ENCODE measurements at places on chromosomes 5 and 9.

- DNase-seq, result no peak
These were observed 37.8 kb upstream of the UNC5A start for GRCh38 chr5:176772271-176773210.

DNA sequence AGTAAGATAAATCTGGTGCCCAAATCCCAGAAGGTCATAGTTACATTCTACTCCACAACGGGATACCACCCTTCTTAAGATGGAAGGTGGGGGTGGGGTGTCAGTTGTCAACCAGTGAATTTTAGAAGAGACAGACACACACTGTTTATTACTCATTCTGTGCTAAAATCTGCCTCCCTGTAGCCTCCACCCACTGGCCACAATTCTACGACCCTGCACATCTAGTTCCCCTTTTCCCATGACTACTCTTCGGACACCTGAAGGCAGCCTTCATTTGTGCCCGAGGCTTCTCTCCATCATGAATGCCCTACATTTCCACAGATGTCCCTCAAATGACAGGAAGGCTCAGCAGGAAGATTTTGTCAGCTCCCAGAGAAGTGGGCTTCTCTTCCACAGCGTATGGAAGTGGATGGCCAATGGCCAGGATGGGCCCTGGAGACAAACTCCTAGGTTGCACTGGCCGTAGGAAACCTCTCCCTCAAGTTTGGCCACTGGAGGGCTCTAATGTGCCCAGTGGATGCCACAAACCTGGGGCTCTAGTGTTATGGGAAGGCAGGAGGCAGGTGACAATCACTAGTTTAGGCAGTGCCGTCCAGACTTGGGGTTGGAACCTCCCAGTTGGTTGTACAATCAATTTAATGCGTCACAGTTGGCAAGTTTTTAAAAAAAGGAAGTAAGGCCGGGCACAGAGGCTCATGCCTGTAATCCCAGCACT, 46.6 kb downstream of the PTPN3 start:
- DNase-seq, result no peak

DNA sequence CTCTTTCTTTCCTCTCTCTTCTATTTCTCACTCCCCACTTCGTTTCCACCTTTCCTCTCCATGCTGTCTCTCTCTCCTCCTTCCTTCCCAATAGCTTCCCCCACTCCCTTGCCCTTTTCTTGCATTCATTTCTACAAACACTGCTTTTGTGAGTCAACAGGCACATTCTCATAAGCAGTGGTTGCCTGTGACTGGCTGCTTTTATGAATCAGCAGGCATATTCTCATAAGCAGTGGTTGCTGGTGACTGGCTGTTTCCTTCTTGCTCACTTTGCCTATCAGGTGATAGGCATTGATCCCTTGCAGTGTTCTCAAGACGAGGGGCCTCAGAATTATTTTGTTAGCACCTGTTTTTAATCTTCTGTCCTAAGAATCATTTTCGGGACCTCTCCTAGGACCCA, 116.1 kb upstream of the ACTBL2 start:
- no peak for DNase-seq

DNA sequence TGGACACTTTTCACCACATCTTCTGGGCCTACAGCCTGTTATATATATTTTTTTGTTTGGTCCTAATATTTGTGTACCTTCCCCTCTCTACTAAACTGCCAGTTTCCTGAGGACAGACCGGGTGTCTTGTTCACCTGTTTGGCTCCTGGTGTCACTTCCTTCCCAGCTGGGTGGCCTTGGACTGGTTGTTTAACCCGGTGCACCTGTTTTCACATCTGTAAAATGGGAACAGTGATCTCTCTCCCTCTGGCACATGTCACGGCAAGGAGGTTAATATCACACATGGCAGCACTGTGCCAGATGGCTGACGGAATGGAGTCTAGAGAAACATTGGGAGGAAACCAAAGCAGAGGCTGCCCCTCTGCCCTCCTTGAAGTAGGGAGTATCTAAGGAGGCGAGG, 79.7 kb downstream of the DAB2IP start:
- no peak for DNase-seq

DNA sequence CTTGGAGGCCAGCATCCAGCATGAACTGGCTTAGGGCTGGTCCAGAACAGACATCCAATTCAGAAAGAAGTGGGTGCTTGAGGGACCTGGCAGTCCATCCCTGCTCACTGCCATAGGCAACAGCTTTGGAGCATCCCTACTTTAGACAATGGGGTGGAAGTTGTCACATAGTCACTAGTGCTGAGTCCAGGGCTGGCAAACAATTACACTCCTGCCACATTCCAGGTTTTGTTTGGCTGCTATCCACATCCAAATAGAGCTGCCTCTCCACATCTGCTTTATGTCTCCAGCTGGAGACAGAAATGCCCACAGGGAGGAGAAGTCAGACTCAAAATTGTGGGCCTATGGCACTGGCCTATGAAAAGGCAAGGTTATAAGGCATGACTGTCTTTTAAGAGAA, 7.0 kb downstream of the FSTL4 start:
- no peak for DNase-seq

GRCh38 chr5:61322738-61323725, 9.0 kb upstream of the ZSWIM6 start:
- DNase-seq, result no peak

- no peak for DNase-seq
These were observed 10.5 kb upstream of the LRRC70 start for GRCh38 chr5:62568143-62568542.

DNA sequence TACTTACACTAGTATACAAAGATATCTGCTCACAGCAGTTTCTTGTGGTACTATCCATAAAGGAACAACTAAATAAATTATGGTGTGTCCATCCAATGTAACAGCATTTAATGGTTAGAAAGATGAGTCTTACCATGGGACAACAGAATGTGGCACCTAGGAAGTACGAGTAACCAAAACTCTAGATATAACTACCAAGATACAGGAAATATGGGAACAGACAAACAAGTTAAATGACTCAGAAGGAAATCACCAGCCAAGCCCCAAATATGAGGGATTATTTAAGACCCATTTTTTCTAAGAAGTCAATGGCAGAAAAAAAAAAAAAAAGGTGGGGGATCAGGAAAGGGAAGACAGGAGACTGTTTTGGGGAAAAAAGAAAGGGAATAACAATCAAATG, 294.8 kb downstream of the PRELID2 start:
- no peak for DNase-seq

- no peak for DNase-seq
These were observed 42.8 kb downstream of the WDR41 start for GRCh38 chr5:77449277-77449676.

DNA sequence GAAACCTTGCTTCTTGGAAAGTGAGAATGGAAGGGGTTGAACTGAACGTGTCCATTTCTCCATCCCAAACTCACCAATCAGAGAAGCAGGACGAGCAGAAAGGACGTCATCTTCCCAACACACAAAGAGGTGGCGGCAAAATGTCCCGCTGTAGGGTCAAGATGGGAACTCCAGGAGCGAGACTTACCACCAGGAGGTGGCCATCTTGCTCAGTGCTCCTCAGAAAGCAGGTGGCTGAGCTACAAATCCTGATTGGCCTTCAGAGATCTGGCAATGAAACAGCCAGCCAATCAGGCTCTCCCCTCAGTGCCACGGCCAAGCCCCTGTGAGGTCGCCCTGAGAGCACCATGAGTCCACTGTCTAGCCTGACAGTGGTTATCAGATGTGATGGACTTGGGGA, 259.0 kb downstream of the NDUFS4 start:
- DNase-seq, result no peak

- no peak for DNase-seq
These were observed 15.0 kb upstream of the POU5F2 start for GRCh38 chr5:93756372-93756771.

DNA sequence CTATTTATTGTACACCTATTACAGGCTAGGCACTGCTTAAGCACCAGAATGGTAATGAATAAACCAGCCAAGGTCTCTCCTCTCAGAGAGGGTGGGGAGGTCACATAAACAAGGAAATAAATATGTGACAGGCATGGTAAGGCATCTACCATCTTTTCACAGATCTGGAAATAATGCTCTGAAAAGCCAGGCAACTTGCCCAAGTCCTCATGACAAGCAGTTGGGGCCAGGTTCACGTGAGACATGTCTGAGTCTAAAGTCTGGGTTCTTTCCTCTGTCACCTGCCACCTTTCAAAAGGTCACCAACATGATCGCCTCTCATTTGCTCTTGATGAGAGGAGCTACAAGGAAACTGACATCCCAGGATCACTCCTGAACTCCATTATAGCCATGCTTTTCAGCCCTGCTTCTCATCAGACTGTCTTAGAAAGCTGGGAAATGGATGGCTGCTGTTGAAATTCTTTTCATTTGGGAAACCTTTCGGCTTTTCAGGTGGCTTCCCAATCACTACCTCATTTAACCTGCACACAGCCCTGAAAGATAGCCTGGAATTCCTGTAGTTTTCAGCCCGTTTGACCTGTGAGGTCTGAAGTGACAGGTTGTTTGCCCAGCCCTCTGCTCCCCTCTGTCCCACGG, 123.1 kb downstream of the CRB2 start:
- DNase-seq, result no peak

GRCh38 chr9:90290716-90291485, 351.7 kb downstream of the DIRAS2 start:
- no peak for DNase-seq

GRCh38 chr5:84564321-84565075, 179.8 kb upstream of the EDIL3 start:
- no peak for DNase-seq

- no peak for DNase-seq
These were observed 232.7 kb upstream of the SLC30A5 start for GRCh38 chr5:68861099-68861498.

- DNase-seq, result no peak
These were observed 38.4 kb downstream of the HMGCR start for GRCh38 chr5:75375414-75375813.

- no peak for DNase-seq
These were observed 173.4 kb downstream of the DNAH5 start for GRCh38 chr5:13771011-13771571.

DNA sequence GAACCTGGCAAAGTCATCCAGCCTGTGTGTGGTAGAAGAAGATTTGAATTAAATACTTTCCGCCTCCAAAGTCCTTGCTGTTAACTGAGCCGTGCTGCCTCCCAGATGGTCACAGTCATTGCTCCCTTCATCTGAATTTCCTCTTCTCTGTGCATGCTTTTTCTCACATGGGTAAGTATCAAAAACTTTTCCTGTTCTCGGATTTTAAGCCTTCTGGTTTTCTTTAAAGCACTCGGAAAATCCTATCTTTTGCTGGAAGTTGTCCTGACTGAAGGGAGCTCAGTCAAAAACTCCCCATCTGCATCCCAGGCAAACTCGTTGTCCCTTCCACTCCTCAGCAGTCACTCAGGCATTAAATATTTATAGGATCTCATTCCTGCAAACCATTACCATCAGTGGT, 290.0 kb upstream of the PIK3R1 start:
- DNase-seq, result no peak

DNA sequence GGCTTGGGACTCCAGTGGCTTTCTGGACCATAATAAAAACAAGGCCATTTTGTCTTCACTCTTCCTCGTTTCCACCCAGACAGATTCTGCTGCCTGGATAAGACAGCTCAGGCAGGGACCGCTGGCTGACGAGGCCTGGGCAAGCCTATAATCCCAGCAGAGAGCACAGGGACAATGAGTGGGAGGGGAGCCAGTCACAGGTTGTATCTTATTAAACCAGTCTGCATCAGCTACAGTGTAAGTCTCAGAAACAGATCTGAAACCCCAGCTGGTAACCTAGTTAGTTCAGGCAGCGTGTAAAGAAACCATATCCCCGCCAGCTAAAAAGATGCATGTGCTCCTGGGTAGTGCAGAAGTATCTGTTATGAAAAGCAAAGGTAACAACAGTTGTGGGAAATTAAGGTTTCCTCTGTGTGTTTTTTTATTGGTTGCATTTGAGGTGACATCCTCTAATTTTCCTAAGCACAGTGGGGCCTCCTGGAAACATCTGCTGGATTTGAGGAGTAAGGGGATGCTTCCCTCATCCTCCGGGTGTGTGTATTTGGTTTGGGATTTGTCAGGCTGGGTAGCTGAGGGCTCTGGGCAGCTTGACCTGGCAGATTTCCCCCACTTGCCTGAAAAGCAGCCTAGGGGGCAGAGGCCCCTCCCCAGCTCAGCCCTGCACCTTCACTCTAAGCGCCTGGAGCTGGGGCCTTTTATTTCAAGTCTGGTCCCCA, 15.2 kb upstream of the TAL2 start:
- DNase-seq, result no peak

DNA sequence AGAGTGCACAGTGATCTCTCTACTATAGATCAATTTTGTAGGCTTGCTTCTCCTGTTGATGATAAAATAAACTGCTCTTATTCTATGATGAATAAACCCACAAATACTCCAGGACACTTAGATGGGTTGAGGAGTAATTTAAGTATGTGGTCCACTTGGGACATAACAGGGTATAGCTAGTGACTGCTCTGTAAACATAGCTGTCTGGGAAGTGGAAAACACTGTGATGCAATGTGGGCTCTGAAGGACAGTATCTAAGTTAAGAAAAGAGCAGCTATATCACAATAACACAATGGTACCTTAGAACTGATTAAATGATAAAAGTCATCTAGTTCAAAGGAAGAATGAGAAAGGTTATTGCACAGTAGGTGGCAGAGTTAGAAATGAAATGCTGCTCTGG, 294.3 kb upstream of the HAPLN1 start:
- no peak for DNase-seq

DNA sequence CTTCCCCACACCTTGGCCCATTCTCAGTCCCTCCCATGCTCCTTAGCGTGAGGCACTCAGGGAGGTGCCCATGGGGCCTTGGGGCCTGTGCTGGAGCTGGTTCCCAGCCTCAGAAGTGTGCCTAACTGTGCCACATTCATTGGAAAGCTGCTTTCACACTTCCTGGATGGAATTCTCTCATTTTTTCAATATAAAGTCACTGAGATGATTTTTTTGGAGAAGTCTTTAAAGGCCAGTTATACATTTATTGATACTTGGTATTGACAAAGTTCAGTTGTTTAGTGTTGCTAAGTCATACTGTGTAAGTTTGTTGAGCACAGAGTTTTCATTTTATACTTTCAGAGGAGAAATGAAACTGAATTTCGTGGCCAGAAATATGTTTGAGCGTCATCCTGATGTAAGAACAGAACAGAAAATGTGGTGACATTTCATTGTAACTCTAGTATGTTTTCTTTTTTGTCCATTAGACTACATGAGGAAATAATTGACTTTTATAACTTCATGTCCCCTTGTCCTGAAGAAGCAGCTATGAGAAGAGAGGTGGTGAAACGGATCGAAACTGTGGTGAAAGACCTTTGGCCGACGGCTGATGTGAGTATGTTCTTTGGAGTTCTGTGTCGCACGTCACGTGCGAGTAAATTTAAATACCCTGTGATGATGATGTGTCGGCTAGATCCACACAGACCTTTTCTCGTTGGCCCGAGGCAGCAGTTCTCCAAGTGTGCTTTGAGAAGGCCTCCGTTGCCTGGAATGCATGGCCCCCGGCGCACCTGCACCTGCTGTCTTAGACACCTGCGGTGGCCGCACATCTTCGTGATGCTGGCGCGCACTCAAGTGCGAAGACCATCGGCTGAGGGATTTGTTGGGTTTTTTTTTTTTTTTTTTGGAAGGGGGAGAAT, 24.1 kb downstream of the TENT4A start:
- no peak for DNase-seq

DNA sequence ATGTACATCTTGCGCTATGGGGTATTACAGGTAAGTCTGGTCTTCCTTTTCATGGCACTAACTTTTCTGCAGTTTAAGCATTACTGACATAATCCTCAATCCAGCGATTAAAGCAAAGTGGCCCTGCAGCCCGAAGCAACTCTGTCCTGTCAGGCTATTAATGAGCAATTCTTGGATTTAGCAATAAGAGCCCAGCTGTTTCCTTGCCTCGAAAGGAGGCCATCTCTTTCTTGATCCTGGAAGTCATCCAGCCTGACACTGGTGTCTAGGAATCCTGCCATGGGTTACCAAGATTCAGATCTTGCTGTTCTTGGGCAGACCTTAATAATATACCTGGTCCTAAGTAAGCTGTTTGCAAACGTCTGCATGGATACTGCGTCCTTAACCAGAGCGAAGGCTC, 102.0 kb downstream of the RFK start:
- DNase-seq, result no peak
